ENCODE measurements at places on chromosomes 1 and 21.

DNA sequence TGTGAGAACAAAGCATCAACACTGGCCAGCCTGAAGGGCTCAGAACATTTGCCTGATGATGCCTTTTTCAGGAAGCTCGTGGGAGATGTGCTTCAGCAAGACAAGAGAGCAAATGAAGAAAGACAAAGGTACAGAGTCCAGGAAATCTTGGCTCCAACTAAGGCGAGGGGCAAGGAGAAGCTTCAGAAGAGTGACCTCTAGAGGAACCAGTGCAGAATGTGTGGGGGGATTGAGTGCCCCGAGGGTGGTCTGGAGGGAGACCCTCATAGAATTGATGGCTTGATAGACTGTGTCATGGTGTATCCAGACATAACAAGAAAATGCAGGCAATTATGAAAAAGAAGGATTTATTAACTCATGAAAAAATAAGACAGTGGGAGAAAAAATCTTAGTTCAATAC is 15.3 kb upstream of the NLRP3 start:
- DNase-seq, result no peak

- no peak for DNase-seq
Measured at GRCh38 chr1:96703186-96703585, 18.4 kb upstream of the PTBP2 start.

- no peak for DNase-seq
Measured at GRCh38 chr1:101108111-101108500, 82.5 kb upstream of the DPH5 start.

DNA sequence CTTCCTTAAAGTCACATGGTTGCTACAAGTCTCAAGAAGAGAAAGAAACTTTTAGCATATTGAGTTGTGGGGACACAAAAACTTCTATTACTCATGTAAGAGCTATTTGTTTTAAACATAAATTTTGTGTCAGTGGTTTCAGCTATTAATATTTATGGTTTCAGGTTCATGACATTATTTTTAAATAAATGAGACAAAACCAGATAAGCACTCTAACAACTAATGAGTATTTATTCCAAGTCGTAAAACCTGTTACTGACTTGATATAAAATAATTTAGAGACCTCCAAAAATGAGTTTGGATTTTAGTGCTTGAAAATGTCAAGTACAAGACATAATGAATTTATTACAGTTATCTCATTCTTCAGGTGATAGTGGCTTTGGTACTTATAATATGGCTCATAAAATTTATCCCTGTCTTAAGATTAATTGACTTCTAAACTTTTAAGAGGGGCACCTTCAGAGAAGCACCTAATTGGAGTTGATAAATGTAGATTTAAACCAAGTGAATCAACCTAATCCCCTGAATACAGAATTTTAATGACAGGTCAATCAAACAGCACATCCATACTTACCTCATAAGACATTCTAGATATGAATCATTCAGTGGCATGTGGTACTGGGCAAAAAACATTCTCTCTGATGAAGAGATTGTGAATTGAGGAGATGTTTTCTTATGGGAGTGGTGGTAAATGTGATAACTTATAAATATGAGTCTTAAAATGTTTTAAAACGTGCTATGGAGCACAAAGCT is 167.7 kb upstream of the PTGFR start:
- no peak for DNase-seq

- no peak for DNase-seq
Measured at GRCh38 chr21:31917108-31917507, 44.3 kb downstream of the HUNK start.

DNA sequence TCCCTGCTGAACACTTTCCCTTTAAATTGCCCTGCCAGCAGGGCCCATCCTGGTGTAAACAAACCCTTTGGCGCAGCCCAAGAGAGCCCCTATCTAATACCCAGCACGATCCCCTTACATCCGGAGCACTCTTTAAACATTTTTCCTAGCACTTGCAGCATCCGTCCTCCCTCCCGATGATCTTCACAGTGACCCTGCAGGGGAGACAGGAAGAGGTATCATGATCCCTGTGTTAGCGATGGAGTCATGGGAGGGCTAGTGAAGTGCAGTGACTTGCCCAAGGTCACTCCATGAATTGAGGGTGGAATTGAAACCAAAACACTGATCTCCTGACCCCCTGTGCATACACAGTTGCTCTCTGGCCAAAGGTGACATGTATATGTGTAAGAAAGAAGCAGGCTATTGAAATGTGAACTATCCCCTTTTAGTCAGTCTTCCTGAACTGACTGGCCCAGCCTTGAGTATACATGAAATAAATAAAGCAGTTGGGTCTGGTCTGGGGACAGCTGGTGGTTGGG is 9.8 kb upstream of the KCNQ4 start:
- no peak for DNase-seq

DNA sequence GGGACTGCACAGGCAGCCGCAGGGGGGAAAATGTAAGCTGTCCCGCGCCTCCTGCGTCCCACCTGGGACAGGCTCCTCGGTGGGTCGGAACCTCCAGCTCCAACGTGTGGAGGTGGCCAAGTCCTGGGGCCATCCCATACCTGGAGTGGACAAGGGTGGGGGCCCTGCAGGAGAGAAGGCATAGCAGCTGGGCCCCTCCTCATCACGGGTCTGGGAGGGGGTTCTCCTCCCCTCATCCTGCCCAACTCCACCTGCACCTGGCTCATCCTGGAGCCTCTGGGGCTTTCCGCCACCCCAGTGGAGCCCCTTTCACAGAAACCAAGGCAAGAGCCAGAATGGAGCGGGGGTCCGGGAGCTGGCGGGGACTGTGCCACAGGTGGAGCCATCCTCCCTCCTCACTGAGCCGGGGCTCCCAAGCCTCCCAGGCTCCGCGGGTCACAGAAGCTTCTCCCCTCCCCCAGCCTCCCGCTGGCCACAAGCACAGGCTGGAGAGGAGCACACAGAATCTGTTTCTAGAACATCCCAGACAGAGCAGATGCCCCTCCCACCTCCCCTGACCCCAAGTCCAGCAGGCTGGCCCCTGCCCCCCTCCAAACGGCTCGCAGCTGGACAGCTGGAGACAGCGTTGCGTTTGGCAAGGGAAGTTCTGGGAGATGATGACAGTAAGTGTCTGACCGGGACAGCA is 65.8 kb downstream of the MEGF6 start:
- DNase-seq, result no peak

DNA sequence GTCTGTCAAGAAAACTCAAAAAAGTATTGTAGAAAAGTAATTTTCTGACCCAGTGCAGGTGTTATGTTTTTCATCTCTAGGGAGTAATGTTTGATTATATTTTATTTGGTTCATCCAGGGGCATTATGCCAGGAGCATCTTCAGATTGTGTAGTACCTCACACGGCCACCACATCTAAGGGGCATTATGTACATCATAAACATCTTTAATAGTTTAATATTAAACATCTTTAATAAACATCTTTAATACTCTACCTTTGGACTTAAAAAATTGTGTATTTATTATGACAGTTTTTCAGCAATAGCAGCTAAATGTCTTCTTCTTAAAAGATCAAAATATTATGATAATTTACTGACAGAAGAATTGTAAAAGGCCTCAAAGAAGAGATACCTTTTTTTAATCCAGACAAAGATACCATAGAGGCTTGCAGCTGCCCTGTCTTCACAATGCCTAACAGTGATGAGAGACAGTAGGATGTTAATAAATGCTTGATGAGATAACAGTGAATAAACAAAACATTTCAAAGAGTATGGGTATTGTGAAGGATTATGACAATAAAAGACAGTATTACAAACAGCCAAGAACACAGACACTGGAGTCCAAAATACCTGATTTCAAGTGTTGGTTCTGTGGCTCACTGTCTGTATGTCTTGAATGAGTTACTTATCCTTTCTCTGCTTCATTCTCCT is 240.9 kb upstream of the ADGRL2 start:
- no peak for DNase-seq

- DNase-seq, result no peak
Measured at GRCh38 chr1:31647106-31647505, 2.4 kb upstream of the PEF1 start.

DNA sequence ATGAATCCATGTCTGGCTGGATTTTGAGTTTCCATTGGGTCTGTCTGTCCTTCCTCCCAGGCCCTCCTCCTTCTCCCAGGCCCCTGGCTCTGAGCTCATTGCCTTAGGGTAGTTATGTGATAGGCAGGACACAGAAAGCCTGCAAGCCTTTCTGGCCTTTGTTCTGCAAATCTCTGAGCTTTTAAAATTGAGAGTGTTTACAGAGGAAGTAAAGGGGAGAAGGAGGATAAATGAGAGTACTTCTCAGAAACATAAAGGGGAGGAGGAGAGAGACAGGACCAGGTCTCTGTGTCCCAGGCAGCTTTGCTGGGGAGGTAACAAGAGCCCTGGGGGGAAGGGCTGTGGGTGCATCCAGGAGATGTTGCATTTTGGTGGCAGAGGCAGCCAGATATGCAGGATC is 126.7 kb downstream of the FOXD2 start:
- DNase-seq, result no peak

DNA sequence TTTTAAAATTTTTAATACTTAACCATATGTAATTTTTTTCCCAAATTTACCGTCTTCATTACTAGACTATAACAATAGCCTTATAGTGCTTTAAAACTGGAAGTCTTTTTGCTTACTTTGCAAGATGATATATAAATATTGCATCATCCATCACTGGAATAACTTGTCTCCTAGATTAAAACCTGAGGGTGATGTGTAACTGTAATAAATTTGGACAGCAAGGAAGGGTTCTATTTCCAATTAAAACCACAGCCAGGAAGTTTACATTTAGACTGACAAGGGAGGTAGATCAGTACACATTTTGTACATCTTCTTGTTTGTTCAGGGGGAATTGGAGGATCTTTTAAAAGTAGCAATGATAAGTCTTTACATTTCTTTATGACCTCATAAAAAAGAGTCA is 21.9 kb downstream of the NTNG1 start:
- no peak for DNase-seq

DNA sequence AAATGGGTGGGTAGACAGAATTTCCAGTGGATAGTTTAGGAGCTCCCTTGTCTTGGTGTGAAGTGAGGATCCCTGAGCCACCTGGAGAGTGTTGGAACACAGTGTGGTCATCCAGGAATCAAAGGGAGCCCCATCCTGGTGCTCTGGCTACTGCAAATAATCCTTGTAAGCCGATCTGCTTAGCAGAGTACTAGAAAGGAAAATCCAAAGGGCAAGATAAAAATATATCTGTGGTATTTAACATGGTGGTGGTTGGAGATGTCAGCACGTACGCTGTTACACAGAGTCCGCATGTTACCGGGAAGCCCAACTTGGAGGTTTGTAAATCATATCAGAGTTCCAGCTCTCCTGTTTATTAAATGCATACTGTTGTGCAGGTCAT is 39.0 kb downstream of the VANGL1 start:
- no peak for DNase-seq

GRCh38 chr1:158793604-158794003 is 12.6 kb upstream of the OR6N2 start:
- no peak for DNase-seq

DNA sequence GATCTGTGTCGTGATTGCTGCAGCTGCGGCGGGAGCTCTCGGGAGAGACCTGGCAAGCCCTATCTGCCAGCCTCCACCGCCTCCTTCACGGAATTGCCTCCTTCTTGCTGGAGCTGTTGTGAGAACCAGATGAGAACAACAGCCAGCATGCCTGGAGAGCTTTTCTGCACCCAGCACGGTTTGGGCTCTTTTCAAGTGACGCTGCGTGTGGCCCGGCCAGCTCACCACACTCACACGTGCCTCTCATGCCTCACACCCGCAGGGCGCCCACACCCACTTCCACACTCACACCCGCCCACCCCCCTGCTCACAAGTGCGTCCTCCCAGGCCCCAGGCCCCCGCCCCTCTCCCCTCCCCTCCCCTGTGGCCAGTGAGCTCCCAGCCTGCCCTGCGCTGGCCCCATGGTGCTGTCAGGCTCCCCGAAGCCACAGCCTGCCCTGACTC is 135.7 kb upstream of the RUNX3 start:
- DNase-seq, result peak; percentile 73

DNA sequence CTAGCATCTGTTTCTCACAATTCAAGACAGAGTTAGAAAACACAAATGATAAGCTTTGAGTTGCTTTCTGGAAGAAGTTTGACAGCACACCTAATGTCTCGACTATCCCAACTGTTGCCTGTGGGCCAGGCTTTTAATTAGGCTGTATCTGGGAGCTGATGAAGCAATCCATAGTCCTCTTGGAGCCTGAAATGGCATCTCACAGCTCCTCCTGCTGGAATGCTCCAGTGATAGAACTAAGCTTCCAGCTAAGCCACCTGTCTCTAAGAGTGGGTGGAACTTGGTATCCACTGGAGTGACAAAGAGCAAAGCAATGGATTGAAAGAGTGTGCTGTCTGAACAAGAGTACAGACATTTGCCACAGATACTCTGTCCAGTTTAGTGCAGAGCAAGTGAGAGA is 605.3 kb upstream of the NR5A2 start:
- DNase-seq, result no peak

DNA sequence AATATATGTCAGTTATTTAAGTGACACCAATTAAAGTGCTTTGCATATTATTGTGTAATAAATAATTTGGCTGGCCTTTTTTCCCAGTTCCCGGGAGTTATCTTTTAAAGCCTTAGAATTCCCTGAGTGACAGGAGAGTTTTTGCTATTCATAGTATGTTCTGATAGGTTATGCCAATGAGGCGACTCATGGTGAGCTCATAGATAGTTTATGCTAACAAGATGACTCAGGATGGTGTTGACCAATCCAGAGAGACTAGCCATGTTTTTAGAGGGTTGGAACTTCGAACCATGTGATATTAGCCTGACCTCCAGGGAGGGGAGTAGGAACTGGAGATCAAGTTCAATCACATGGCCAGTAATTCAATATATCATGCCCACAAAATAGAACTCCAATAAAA is 310.8 kb downstream of the USP25 start:
- no peak for DNase-seq

DNA sequence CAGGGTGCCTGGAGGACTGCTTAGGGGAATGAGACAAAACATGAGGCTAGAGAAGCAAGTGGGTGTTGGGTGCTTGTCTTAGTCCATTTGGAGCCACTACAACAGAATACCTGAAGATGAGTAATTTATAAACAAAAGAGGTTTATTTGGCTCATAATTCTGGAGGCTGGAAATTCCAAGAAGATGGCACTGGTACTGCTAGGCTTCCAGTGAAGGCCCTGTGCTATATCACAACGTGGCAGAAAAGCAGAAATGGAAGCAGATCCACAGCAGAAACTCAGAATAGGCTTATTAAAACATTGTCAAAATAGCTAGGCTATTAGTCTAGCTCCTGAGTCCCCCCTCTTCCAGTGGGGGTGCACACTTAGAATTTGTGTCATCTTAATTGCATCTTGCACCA is 701.7 kb downstream of the RWDD3 start:
- DNase-seq, result no peak

GRCh38 chr1:7694600-7695496 is 76.2 kb upstream of the VAMP3 start:
- no peak for DNase-seq

DNA sequence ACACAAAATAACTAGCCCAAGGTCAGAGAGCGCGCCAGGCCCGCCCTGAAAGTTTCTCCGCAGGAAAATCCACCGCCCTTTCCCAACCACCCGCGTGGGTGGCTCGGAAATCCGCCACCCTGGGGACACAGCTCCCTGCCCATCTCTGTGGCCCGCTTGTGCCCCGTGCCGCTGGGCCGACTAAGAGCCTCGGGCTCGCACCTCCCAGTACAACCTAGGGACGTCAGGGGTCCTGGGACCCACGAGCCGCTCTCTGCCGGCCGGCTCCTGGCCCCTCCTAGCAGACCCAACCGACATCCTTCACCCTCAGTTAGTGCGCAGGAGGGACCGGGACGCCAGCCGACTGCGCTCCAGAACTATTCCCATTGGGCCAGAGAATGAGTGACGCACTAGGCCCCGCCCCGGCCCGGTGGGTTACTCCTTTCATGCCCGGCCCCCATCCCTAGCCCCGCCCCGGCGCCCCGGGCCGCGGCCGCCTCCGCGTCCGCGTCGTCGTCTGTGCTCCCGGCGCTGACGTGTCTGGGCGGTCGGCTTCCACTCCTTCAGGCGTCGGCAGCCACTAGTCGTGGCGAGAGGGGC is 396 bp upstream of the UAP1 start:
- peak; percentile 99 for DNase-seq
